ENCODE measurements at places on chromosomes 12 and 14. TPM values are rescaled to one million over a fixed set of nuclear protein-coding genes. Genes with fewer than 3 reads are reported as not detected.

Gene KCNJ8
- not detected for total RNA-seq

Gene ESR2
- 0.31 TPM for total RNA-seq

Gene KRT6A
- not detected for total RNA-seq

Gene ZC2HC1C
- total RNA-seq = 0.45 TPM

Gene GNB3
- total RNA-seq = 1.1 TPM

Gene OLR1
- not detected for total RNA-seq

Gene TDRD9
- total RNA-seq = 1.2 TPM

Gene C3AR1
- 1.1 TPM for total RNA-seq

Gene SIRT4
- 3.3 TPM for total RNA-seq

Gene MGST1
- total RNA-seq = not detected

Gene CLEC14A
- total RNA-seq = not detected

Gene LTA4H
- total RNA-seq = 112 TPM

Gene ACVRL1
- total RNA-seq = not detected

Gene BIN2
- 39.5 TPM for total RNA-seq

Gene GUCY2C
- total RNA-seq = not detected

Gene GPRC5D
- not detected for total RNA-seq
